ENCODE measurements at places on chromosomes 5 and 9.

GRCh38 chr9:37534901-37535300, 41.3 kb downstream of the FBXO10 start:
- DNase-seq, result no peak

- no peak for DNase-seq
Observed at GRCh38 chr9:36721846-36722588, 149.3 kb downstream of the MELK start.

DNA sequence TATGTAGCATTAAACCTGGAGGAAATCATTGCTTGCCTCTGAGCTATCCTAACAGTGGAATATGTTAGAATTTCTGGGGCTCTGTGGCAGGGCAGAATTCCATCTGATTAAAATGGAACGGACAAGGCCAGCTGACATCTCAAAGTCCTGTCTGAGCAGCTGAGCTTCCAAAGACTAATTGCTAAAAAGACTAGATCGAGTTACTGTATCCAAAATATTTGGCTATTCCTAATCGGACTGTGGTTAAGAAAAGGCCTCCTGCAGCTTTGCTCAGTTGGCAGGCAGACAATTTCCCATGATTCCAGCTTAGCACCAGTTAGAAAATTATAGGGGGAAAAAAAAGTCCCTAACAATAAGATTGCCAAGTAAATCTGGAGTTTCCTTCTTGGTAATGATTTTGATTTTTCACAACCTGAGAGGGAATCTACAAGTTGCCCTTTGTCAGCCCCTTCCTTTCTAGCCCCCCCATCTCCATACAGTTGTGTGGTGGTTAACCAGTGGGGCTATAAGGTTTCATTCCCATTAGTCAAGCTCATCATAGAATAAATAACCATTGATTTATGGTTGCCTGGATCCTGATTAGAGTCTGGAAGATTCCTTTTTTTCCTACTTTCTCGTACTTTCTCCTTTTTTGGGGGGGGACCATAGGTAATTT, 26.4 kb downstream of the PTGR1 start:
- peak; percentile 14 for DNase-seq

GRCh38 chr9:83707518-83707767, 315 bp downstream of the UBQLN1 start:
- no peak for DNase-seq

DNA sequence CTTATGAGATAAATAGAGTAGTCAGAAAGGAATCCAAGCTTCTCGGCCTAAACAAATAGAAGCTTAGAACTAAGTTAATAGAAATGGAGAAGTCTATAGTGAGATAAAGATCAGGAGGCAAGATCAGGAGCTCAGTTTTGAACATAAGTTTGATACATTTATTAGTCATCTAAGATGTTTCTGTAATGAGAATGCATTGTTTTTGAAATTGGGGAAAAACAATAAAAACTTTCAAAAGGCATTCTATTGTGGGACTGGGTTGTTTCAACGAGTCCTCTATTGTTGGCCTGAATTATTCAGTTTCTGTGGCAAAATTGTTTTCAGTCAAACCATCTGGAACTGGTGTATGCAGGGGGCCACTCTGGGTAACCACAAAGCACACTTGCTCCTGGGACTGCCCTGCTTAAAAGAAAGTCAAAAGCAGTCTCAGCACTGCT, 181.0 kb upstream of the CLINT1 start:
- no peak for DNase-seq

GRCh38 chr9:83649515-83649914, 26.6 kb downstream of the IDNK start:
- DNase-seq, result no peak

Measured in NCI-H2227 treated with DMSO at 0.1 percent for 48 hours (cell line).